Nucleus accumbens (tissue), 56 donors: ENCODE measurements at places on chromosomes 4 and X.

GRCh38 chr4:57342411-57342810 lies 232.2 kb upstream of the IGFBP7 start:
- no peak for DNase-seq

DNA sequence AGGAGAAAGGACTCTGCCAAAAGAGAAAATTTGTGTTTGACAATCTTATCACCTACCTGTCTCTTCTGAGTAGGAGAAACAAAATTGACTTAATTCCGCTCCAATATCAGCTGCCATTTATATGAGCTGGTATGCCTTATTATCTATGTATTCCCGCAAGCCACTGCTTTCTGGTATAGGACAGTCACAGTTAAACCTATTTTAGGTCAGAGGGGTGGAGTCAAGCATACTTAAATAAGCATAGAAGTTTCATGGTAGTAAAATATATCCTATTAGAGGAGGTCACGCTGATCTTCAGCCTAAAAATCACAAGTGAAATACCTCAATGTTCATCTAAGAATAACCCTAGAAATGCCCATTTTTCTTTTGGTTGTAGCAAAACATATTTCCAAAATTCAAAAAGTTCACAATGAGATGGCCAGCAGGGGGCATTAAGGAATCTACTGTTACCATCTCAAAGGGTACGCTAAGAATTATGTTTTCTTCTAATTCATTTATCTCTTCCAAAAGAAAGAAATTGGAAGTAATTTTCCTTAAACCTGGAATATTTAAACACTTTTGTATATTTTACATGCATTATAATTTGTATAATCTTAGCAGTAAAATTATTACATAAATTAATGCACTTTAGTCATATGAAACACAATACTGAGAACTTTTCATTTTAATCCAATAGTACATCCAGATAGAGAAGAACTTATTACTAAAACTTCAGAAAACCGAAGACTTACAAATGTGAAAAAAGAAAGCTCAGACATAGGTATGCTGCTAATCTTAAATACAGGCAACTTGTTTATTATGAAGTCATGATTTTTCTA lies 10.5 kb downstream of the PPAT start:
- no peak for DNase-seq

DNA sequence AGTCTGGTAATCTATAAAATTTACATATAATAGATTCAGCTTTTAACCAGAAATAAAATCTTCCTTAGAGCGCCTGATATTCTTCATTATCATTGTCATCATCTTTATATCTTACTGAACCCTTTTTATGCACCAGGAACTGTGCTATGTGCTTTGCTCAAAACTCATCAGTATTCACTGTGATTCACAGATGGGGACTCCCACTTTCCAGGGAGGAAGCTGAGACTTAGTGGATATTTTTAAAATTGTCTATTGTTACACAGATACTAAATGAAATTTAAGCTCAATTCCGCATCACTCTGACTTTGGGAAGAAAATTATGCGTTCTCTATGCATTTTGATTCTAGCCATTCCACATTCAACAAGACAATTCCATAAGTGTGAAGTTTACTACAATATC lies 34.8 kb upstream of the SULT1E1 start:
- no peak for DNase-seq

DNA sequence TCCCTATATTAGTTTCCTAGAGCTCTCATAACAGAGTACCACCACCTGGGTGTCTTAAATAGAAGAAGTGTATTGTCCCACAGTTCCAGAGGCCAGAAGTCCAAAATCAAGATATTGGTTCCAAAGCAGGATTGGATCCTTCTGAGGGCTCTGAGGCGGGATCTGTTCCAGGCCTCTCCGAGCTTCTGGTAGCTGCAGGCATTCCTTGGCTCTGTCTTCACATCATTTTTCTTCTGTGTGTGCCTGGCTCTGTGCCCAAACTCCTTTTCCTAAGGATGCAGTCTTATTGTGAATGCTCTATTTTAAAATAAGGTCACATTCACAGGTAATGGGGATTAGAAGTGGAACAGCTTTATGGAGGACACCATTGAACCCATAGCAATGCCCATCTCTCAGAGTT lies 253.7 kb upstream of the TAPT1 start:
- DNase-seq: no peak

- DNase-seq: no peak
Measured at GRCh38 chrX:40414335-40414734, 166.4 kb upstream of the ATP6AP2 start.

DNA sequence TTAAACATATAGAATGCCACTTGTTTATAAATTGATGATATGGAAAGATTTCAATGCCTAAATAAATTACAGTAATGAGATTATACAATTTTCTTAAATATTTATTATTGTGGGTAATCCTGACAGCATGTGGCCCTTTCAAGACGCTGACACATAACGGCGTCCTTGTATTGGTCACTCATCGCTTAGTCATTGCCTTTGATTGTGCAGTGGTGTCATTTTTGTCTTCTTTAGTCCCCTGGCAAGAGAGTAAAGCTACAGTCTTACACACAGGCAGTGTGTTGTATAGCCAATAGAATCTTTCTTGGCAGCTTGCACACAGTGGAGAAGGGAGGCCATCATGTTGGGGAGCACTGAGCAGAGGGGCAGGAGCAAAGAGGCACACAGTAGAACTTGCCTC lies 361.8 kb upstream of the GALNT7 start:
- no peak for DNase-seq

DNA sequence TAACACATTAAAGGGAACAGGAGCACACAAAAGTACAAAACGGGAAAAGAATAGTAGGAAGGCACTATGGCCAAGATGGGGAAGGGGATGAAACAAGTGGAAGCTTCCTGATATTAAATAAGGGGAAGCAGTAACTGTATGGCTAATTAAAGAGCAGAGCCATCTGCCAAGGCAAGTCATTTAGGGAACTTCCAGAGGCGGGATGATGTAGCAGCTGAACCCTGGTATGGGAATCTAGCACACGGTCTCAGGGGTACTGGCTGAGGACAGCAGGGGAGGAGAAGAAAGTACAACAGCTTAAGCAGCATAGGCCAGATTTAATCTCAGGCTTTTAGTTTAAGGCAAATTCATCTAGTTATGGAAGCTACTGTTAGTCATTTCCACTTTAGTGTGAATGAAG lies 59.1 kb downstream of the IGFBP7 start:
- DNase-seq: no peak

- DNase-seq: no peak
Measured at GRCh38 chr4:168955674-168956073, 54.4 kb downstream of the CBR4 start.

GRCh38 chr4:56211202-56211601 lies 176.1 kb downstream of the AASDH start:
- no peak for DNase-seq

GRCh38 chr4:162838671-162839070 lies 328.0 kb downstream of the NAF1 start:
- DNase-seq: no peak
